Naive B cell (primary cell): ENCODE measurements at places on chromosomes 11 and 22.

DNA sequence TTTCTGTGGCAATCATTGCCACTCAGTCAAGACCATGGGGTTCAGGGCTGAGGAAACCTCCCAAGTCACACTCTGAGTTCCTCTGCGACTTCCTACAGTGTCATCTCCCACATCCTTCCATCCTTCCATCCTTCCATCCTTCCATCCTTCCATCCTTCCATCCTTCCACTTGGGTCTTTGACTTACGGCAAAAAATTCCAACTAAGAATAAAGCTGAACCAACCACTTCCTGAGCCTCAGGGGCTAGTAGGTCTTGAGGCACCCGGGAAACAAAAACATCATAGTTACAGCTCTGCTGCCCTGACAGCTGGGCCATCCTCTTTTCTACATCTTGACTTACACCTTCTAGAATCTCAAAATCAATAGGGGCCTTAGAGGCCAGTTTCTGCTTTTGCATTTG is 32.1 kb downstream of the EHF start:
- peaks cover 7% of the 10 kb centered on the region for H3K4me1 ChIP-seq
- peak overlapping the region; percentile 66 for H3K27ac ChIP-seq
- no peak for DNase-seq
- H3K27me3 ChIP-seq: no peaks in the 10 kb centered on the region

DNA sequence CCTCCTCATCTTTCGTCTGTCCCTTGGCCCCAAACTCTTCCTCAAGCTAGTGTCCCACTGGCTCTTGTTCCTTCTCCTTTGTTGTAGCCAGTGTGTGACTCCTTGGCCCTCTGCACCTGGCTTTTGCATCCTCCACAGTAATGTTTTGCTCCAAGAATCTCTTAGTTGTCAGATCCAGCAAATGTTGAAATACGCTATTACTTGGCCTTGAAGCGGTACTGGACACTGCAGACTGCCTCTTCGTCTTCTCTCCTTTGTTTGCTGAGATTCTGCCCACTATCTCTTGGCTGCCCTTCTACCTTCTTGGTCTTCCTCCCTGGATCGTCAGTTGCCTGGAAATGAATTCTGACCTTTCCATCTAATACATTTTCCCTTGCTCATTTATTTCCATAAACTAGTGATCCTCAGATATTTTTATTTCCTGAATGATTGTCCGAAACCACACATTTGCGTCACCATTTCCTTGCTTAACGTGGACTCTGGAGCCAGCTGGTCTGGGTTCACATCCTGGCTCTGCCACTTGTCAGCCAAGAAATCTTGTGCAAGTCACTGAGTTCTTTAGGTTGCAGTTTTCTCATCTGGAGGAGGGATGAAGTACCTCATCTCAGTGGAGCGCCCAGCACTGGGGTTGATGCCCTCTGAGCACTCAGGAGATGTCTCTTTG is 113.6 kb downstream of the LDLRAD3 start:
- H3K27me3 ChIP-seq: peaks cover 29% of the 10 kb centered on the region
- no peak overlapping the region for H3K27ac ChIP-seq
- no peak overlapping the region for H3K4me3 ChIP-seq
- peaks cover 6% of the 10 kb centered on the region for H3K36me3 ChIP-seq

GRCh38 chr11:86787656-86788055 is 12.7 kb upstream of the PRSS23 start:
- no peak for DNase-seq
- H3K36me3 ChIP-seq: no peaks in the 10 kb centered on the region
- H3K27me3 ChIP-seq: no peaks in the 10 kb centered on the region
- no peak overlapping the region for H3K27ac ChIP-seq
- H3K4me3 ChIP-seq: no peak overlapping the region

DNA sequence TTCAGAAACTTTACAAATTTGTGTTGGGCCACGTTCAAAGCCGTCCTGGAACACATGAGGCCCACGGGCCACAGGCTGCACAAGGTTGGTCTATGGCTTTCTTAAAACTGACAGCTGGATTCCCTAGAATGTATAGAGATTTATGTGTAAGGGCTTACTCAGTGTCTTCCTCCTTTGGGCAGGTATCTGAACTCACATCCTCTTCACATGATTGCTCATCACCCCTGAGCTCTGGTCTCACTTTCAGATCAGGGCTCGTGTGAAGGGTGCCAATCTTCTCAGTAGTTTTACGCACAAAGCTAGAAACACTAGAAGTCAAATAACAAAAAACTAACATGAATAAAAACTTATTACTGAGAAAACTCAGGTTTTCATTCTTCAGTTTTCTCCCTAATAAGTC is 27.1 kb downstream of the HPS5 start:
- peaks cover 45% of the 10 kb centered on the region for H3K36me3 ChIP-seq
- H3K27me3 ChIP-seq: no peaks in the 10 kb centered on the region
- DNase-seq: no peak
- peak overlapping the region; percentile 16 for H3K27ac ChIP-seq

DNA sequence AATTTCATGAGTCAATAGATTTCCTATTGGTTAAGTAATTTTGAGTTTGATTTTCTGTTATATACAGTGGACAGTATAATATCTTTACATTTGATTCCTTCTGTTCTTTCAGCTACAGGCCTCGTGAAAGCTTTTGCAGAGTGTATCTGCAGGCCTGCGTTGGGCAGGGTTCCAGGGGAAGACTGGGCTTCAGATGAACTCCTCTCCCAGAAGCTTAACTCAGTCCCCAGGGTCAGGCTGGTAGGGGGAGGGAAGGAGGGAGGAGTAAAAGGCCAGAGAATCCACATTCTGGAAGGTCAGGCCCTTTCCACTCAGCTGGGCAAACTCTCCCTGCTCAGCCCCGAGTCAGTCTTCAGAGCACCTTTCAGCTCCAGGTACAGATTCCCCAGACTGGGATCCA is 100.4 kb upstream of the NECTIN1 start:
- H3K4me3 ChIP-seq: no peak overlapping the region
- peaks cover 70% of the 10 kb centered on the region for H3K27me3 ChIP-seq
- peaks cover 7% of the 10 kb centered on the region for H3K36me3 ChIP-seq
- no peak overlapping the region for H3K27ac ChIP-seq

- H3K27ac ChIP-seq: peak overlapping the region; percentile 100
- H3K4me1 ChIP-seq: peaks cover 14% of the 10 kb centered on the region
- DNase-seq: no peak
Observed at GRCh38 chr11:111878385-111878848, 548 bp downstream of the FDXACB1 start.
